ENCODE measurements at places on chromosomes 1 and 21. TPM values are rescaled to one million over a fixed set of nuclear protein-coding genes. Genes with fewer than 3 reads are reported as not detected.

DNA sequence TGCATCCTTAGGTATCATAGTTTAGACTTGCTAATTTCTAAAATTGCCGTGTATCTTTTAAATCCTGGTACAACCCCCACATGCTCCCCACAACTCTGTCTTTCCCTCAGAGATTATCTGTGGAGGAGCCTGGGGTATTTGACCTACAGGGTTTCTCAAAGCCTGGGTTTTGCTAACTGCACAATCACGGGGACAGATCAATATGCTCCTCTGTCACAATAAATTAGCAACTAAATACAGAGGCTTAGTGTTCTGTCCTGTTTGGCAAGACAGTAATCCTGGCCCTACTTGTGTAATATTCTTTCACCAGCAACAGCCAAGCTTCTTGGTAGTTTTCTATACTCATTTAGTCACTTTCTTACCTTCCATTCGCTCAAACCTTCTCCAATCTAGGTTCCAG lies 8.5 kb downstream of the ECHDC2 start:
- no peak for DNase-seq

DNA sequence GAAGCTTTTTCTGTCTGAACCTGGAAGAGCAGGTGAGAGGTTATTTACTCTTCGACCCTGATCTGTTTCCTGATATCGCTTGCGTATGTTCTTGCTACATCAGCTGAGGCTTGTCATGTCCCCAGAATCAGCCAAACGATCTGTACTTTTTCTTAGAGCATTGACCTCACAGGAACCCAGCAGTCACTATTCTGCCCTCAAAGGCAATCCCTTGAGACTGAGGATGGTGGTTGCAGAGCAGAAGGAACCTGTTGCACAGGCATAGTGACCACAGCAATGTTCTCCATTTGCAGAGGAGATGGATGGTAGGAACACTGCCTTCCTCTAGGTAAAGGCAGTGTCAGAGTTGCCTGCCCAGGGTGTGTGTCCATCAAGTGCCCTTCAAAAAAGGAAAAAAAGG lies 11.3 kb upstream of the LACTBL1 start:
- no peak for DNase-seq

DNA sequence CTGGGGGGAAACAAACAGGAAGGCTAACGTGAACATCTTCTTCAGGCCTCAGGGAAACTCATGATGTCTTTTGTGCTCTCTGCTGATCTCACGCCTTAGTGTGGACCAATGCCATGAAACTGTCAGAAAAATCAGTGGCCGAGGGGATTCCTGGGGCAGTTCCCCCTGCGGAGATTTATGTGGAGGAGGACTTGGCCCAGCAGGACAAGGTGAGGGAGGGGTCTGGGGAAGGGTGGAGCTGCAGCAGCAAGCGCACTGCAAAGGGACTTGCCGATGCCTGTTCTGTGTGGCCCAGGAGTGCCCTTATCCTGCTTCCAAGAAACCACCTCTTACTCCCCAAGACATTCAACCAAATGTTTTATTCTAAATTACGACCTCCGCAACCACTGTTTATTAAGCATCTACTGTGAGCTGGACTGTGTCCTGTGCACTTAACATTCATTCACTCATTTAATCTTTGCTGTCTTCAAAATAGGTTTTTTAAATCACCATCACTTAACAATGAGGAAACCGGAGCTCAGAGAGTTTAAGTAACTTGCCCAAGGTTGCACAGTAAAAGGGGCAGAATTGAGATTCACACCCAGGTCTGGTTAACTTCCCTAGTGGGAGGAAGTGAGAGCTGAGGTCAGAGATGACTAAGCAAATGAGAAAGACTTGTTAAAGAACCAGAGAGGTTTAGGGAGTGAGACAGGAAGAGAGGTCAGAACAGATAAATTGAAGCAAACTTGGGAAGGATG lies 49.7 kb downstream of the FHAD1 start:
- DNase-seq: no peak

The S100A7 gene
- total RNA-seq: not detected

- no peak for DNase-seq
These were observed 83.1 kb downstream of the CAPZB start for GRCh38 chr1:19402031-19402813.

The SLAMF1 gene
- 2.3 TPM for total RNA-seq

GRCh38 chr1:158801396-158801795 lies 20.4 kb upstream of the OR6N2 start:
- no peak for DNase-seq

- no peak for DNase-seq
These were observed 6.2 kb downstream of the LRRC7 start for GRCh38 chr1:69573911-69574310.

GRCh38 chr1:222552882-222553281 lies 5.0 kb upstream of the HHIPL2 start:
- DNase-seq: no peak

The DENND2C gene
- total RNA-seq: 2.0 TPM

DNA sequence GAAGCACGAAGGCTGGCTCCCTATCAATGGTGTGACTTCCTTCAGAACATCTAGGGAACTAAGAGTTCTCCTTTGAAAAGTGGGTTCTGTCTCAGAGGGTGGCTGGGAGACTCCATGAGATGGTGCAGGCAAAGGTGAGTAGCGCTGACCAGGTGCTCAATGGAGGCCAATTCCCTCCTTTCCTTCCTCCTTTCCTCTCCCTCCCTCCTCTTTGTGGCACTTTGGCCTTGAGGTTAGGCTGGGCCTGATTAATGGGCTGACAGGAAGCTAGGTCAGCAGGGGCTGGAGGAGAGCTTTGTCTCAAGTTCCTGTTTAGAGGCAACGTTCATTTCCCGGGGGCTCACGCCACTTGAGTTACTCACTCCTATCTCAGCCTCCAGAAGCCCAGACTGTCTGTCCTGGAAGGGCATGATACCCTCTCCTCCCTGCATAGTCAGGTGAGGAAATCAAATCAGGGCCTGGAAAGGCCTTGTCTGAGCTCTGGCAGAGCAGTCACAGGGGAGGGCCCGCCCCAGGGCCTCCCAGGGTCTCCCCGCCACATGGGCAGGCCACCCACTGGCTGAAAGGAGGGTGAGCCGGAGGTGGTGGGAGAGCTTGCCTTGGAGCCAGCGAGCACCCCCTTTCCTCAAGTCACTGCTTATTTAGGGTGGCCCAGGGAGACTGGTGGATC lies 58.4 kb upstream of the SSBP3 start:
- DNase-seq: no peak

- no peak for DNase-seq
These were observed 23.4 kb upstream of the IRF2BP2 start for GRCh38 chr1:234633246-234634003.

Data from thoracic aorta (tissue), 2 donors.